Neural crest cell (in vitro differentiated cells): ENCODE measurements at places on chromosomes 1 and 21.

- no peaks in the 10 kb centered on the region for H3K27me3 ChIP-seq
These were observed 4.6 kb downstream of the CD244 start for GRCh38 chr1:160858097-160858496.

DNA sequence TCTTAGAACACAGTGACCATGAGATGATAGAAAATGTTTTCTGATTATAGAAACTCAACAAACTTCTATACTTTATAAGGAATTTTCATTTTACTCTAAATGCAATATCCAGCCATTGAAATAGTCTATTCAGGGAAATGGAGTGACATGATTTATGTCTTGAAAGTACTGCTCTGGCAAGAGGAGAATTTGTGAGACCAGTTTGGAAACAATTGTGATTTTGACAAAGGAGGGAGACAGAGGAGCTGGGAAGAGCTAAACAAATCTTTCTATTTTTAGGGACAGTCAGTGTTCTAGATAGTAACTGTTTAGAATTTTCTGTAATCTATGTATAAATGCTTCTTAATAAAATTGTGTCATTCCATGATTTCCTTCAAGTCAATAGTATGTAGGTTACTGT is 252.3 kb downstream of the FMN2 start:
- H3K27ac ChIP-seq = no peak overlapping the region
- no peaks in the 10 kb centered on the region for H3K27me3 ChIP-seq
- peaks cover 8% of the 10 kb centered on the region for H3K36me3 ChIP-seq
- H3K4me1 ChIP-seq = no peaks in the 10 kb centered on the region
- no peak overlapping the region for H3K4me3 ChIP-seq

GRCh38 chr1:178692564-178693327 is 32.3 kb upstream of the RALGPS2 start:
- no peak for DNase-seq
- no peaks in the 10 kb centered on the region for H3K4me1 ChIP-seq
- H3K36me3 ChIP-seq = no peaks in the 10 kb centered on the region
- no peak overlapping the region for H3K27ac ChIP-seq
- no peak overlapping the region for H3K4me3 ChIP-seq

GRCh38 chr1:242811092-242811840 is 286.8 kb upstream of the PLD5 start:
- H3K4me1 ChIP-seq = no peaks in the 10 kb centered on the region
- H3K36me3 ChIP-seq = no peaks in the 10 kb centered on the region
- no peaks in the 10 kb centered on the region for H3K27me3 ChIP-seq
- no peak for DNase-seq
- H3K27ac ChIP-seq = no peak overlapping the region

DNA sequence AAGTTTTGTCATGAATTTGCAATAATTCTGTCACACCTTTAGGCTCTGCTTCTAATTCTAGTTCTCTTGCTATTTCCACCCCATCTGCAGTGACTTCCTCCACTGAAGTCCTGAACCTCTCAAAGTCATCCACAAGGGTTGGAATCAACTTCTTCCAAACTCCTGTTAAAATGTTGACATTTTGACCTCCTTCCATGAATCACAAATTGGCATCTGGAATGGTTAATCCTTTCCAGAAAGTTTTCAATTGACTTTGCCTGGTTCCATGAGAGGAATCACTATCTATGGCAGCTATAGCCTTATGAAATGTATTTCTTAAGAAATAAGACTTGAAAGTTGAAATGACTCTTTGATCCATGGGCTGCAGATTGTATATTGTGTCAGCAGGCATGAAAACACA is 19.7 kb upstream of the SFT2D2 start:
- peaks cover 33% of the 10 kb centered on the region for H3K36me3 ChIP-seq
- no peak overlapping the region for H3K4me3 ChIP-seq
- DNase-seq = no peak
- no peak overlapping the region for H3K27ac ChIP-seq
- H3K4me1 ChIP-seq = peaks cover 7% of the 10 kb centered on the region
- H3K27me3 ChIP-seq = no peaks in the 10 kb centered on the region
